Stimulated activated CD8-positive, alpha-beta memory T cell treated with anti-CD3 and anti-CD28 coated beads, Interleukin-15, amount 100 ng/mL, for 24 hours (primary cell): ENCODE measurements at places on chromosomes 1 and 21.

GRCh38 chr21:38805328-38806152, at the start of gene ETS2:
Gene ETS2, plus strand, starts transcription at chr21:38805929. Its CDS starts 4,106 bp downstream, at chr21:38810035.
- peak; percentile 21 for DNase-seq

DNA sequence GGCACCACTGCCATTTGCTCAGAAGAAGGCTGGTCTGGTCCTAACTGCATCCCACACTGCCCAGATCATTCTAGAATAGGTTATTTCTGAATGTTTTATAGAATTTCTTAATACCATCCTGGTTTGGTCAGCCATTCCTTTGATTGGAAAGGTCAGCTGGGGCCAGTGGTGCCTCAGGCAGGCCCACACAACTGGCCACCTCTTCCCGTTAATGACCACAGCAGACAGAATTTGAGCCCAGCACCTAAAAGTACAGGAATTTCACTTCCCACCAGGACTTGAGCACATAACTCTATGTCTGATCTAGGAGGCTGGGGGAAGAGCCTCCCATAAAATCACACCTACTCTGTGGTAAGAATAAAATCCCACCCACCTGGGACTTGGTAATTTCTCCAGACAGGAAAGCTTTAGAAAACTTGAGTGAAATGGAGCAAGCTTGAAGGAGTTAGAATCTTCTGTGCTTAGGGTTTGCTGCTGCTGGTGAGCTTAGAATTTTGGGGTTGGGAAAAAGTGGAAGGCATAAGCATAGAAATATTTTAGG, 6.6 kb upstream of the PLA2G2C start:
- DNase-seq: no peak

DNA sequence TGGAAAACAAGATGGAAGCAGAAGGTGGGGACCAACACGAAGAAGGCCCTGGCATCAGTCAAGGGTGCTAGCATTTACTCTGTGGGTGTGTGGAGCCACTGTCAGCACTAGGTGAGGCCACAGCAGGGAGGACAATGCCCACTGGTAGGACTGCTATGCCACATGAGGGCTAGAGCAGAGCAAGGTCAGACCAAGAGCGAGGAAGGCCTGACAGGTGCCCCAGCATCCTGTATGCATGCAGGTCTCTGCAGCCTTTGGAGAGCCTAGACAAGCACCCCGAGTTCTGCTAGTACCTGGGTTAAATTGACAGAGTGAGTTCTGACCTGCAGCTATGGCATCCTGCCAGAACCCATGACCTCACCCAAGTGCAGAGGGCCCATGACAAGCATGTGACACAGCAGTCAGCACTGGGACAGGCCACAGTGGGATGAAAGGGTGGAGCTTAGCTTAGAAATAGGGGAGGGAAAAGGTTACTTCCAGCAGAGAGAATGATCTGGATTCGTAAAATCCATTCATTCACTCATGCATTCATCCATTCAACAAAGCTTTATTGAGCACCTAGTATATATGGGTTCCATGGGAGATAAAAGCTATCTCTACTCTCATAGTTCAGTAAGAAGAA, 9.0 kb upstream of the CSF1 start:
- DNase-seq: no peak

GRCh38 chr1:81549588-81550127, 251.1 kb upstream of the ADGRL2 start:
- DNase-seq: no peak

DNA sequence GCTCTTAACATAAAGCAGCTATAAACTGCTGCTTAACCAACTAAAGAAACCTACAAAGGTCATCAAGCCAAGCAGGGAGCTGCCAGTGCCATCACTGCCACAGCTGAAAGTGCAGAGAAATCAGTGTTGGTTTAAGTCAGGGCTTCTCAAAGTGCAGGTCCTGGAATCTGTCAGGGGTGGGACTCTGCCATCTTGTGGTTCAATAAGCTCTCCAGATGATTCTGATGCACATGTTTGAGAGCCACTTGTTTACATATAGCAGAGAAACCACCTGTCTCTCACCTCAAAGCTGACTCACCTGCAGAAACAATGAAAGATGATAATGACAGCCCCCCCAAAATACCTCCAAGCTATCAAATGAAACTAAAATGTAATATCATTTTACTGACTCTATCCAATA, 49.3 kb downstream of the SH3GLB1 start:
- no peak for DNase-seq

DNA sequence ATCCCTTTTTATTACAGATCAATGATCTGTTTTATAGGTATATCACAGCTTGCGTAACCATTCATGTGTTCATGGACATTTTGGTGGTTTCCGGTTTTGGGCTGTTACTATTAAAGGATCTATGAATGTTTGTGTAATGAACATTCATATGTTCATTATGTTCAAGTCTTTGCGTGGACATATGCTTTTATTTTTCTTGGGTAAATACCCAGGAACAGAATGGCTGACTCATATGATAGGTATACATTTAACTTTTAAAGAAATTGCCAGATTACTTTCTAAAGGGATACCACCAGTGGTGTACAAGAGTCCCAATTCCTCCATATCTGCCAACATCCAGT, 73.7 kb downstream of the SPATA46 start:
- no peak for DNase-seq

- no peak for DNase-seq
Observed at GRCh38 chr1:95002164-95002539, 70.6 kb downstream of the ALG14 start.

DNA sequence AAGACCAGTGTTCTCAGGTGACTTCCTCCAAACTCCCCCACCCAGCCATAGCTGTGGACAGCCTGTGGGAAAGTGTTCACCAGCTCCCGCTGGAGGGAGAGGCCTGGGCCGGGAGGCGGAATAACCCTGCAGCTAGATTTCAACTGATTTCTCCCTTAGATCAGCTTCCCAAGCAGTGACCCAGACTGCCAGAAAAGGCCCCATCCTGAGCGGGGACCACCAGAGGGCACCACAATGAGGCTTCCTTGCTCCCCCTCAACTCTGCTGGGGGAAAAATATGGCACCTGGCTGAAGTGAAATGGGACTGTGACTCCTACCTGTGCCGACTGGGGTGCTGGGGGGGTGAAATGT, 50.8 kb downstream of the RHBG start:
- DNase-seq: no peak

DNA sequence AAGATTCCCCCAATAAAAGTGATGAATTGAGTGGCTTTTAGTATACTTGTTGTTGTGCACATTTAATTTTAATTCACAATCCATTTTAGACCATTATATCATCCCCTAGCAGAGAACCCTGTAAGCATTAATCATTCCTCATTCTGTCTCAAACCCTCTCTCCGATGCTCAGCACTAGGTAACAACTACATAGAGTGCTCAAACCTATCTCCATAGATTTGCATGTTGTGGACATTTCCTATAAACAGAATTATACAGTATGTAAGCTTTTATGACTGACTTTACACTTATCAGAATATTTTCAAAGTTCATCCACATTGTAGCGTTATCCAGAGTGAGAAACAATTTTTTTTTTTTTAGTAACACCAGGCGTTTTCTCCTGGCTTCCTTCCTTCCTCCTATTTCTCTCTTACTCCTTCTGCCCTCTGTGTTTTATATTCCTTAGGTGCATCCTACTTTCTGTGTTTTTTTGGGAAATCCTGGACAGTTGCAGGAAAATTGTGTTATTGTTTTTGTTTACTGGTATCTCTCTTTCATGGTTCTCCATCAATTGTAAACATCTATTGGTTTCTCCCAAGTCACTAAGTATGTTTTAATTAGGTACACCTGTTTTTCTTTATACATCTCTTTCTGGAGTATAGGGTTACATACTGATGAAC, 1528.0 kb upstream of the TPTE start:
- DNase-seq: no peak

- DNase-seq: no peak
Observed at GRCh38 chr1:25770541-25771220, 29.3 kb upstream of the SELENON start.

- no peak for DNase-seq
Observed at GRCh38 chr1:69328186-69328585, 239.5 kb upstream of the LRRC7 start.

DNA sequence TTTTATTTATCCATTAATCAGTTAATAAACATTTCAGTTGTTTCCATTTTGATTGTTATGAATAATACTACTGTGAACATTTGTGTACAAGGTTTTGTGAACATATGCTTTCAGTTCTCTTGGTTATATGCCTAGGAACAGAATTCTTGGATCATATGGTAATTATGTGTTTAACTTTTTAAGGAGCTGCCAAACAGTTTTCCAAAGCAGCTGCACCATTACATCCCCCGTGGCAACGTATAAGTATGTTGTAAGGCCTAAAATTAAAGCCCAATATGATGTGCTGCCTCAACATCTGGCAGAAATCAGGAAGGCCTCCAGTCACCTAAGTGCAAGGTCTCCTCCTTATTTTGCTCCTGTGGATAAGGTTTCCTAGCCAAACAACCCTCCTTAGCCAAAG, 235.6 kb upstream of the CACYBP start:
- DNase-seq: no peak

- DNase-seq: no peak
Observed at GRCh38 chr1:223765719-223766340, 53.5 kb downstream of the CAPN2 start.

GRCh38 chr21:37555672-37556261, 189.2 kb downstream of the DYRK1A start:
- DNase-seq: no peak

GRCh38 chr1:114178936-114179335, 25.3 kb upstream of the SYT6 start:
- no peak for DNase-seq

GRCh38 chr1:176241385-176242015, 34.4 kb upstream of the COP1 start:
- no peak for DNase-seq

DNA sequence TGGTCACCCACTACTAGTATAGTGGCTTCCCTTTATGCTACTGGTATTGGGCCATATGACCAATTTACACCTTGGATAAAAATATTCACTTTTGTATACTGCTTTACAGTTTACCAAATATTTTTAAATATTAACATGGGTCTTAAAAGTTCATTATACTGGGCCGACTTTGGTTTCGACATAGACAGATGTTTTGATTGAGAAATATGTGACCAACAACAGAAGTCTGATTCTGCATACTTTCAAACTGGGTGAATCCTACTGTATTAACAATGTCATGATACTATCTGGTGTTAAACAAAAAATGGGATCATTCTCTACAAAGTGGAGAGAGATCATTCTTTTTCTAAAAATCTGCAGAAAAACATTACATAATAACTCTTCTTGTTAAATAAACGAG, 134.8 kb downstream of the AKT3 start:
- no peak for DNase-seq

- DNase-seq: no peak
Observed at GRCh38 chr1:1309251-1310108, 1.1 kb downstream of the PUSL1 start.

DNA sequence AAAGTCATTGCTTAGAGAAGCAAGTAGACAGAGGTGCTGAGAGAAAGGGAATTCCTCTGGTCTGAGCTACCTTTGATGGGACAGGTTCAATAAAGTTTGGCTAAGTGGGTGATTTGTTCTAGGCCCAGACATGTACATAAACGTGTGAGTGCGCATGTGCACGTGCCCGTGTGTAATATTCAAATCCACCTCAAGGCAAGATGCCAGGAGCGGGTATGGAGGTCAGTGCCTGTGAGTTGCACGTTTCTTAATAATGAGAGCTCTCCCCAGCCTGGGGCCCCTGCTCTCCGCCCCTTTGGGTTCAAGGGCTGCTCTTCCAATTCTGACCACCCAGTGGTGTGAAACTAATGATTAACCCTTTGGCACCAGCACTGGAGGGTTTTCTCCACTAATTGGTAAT, 53.8 kb upstream of the LMO4 start:
- DNase-seq: no peak

DNA sequence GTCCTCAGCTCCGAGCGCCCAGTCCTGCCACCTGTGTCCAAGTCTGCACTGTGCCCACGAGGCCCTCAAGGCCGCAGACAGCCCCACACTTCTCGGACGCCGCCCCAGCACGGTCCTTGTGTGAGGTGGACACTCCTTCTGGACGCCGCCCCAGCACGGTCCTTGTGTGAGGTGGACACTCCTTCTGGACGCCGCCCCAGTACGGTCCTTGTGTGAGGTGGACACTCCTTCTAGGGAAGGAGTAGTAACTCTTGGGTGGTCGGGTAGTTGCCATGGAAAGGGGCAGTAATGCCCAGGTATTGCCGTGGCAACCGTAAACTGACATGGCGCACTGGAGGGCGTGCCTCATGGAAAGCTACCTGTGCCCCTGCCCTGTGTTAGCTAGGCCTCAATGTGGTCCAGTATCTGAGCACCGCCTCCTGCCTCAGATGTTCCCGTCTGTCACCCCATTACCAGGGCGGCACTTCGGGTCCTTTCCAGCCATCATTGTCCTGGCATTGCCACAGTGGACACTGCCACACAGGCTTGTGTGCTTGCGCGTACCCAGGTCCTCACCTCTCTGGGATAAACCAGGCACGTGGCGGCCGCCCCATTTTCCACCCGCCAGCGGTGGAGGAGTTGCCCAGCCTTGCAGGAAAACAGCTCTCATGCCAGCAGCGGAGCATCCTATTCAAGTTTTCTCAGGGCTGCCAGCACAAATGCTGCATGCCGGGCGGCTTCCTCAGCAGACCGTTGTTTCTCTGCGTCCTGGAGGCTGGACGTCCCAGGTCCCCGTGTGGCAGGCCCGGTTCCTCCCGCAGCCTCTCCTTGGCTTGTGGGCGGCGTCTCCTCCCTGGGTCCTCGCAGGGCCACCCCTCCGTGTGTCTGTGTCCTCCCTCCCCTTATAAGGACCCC, 40.8 kb upstream of the POFUT2 start:
- no peak for DNase-seq

- no peak for DNase-seq
Observed at GRCh38 chr1:56911098-56911938, 54.5 kb downstream of the C8B start.

GRCh38 chr21:42401154-42401553, 2.5 kb upstream of the UBASH3A start:
- DNase-seq: no peak

- DNase-seq: no peak
Observed at GRCh38 chr1:47547753-47548573, 110.1 kb downstream of the FOXD2 start.

DNA sequence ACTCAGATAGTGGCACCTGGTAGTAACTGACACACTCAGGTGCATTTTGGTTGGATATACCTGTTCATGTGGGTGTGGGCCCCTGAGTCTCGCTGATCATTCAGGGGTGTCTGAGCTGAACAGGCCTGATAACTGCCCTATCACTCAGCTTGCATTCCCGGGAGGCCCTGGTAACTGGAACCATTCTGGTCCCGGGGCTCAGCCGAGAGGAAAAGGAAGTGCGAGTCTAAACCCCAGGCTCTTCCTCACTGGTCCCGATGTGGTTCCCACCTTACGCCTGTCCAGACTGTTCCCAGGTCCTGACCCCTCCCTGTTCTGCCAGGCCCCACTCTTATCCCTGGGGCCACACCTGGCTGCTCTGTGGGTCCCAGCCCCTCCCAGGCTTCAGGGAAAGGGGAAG, 11.7 kb upstream of the CDK18 start:
- DNase-seq: no peak
